NCI-H524 treated with DMSO at 0.1 percent for 48 hours (cell line): ENCODE measurements at places on chromosomes 13 and 19.

DNA sequence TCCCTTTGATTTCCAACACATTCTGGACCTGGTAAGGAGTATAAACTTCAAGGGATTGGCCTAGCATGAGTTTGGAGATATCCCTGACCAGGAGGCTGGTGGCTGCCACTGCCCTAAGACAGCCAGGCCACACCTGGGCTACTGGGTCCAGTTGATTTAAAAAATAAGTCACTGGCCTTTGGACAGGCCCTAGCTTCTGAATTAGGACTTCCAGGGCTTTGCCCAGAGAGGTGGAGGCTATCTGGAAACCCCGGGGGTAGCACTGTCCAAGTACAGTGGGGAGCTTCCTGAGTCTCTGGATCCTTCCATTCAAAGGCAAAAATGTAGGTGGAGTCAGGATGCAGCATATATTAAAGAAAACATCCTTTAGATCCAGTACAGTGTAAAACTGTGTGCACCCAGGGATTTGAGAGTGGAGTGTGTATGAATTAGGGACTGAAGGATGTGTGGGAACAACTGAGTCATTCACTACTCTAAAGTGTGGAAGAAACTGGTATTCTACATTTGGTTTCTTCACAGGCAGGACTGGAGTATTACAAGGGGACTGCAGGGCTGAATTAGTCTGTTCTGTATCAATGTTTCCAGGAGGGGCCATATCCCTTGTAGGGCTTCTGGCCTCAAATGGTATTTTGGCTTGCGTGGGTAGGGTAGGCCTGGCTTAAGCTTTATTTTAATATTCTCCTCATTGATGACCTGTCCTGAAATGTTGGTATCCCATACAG is 14.8 kb upstream of the FCGBP start:
- no peak for DNase-seq

DNA sequence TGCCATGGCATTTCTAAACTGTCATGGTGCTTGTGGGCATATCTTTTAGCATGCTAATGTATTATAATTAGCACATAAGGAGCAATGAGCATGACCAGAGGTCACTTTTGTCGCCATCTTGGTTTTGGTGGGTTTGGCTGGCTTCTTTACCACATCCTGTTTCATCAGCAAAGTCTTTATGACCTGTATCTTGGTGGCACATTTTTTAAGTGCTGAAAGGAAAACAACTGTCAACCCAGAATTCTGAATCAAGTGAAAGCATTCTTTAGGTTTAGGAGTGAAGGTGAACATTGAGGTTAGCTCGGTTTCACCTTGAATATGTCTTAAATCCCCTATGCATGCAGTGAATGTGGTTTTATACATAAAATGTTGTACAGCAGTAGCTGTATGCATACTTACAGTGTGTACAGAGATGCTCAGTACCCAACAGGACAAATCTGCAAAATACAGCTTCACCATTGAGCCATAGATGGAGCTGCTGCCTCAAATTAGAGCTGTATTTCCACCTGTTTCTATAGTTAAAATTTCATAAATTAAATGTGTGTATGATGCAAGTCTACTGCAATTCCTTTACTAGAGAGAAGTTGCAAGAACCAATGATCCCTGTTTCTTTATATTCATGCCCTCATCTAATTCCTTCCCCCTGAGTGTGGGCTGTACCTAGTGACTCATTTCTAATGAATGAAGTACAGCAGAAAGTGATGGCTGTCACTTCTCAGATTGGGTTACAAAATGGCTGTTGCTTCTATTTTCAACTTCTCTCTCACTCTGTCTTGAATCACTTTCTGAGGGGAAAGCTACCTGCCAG is 25.2 kb upstream of the IGSF23 start:
- DNase-seq: no peak

GRCh38 chr19:55276720-55277430 is 3.0 kb downstream of the HSPBP1 start:
- DNase-seq: no peak

GRCh38 chr19:29577649-29577963 is 28.5 kb upstream of the POP4 start:
- DNase-seq: no peak

DNA sequence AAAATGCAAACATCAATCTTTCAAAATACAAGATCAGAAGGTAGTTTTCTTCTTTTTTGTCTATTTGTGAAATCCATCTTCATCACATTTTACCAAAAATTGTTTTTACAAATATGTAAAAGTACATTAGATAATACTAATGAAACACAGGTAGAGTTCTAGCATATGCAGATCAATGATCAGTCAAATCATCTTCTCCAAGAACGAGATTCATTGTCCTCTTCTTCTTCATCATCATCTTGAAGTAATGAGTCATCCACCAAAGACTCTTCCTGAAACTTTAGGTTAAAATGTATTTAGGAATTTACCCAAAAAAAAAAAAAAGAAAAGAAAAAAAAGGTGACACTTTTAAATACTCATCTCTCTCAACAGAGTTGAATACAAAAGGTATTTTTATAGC is 85.6 kb downstream of the RBM26 start:
- no peak for DNase-seq

GRCh38 chr13:41960211-41960636 is 685 bp downstream of the VWA8 start:
- DNase-seq: no peak

DNA sequence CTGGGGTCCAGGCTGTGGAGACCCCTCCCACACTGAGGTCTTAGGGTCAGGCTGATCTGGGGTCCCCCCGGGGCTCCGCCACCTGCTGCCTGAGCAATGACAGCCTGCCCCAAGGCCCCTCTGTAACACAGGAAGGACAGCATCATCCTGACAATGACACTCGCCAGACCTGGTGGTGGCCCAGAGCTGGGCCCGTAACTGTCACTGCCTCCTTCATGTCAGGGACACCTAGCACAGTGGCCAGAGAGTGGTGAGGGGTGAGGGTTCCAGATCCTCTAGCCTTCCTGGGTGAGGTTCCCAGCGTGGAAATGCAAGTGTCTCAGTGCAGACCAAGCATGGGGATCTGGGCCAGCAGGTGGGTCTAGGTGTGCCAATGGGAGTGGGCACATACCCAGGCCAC is 27.8 kb downstream of the OPA3 start:
- DNase-seq: no peak

GRCh38 chr13:66501181-66501580 is 729.0 kb downstream of the PCDH9 start:
- DNase-seq: no peak

GRCh38 chr19:38729653-38730469 is 14.4 kb downstream of the CAPN12 start:
- no peak for DNase-seq

- DNase-seq: no peak
These were observed 3.8 kb upstream of the TMEM91 start for GRCh38 chr19:41372501-41372900.
